SJSA1 (cell line): ENCODE measurements at places on chromosomes 3 and 15. TPM values are rescaled to one million over a fixed set of nuclear protein-coding genes. Genes with fewer than 3 reads are reported as not detected.

- no peak for DNase-seq
Measured at GRCh38 chr3:107855710-107856109, 235.1 kb downstream of the CD47 start.

The CTXN2 gene
- total RNA-seq, result not detected in 2 replicates

The SIDT1 gene
- not detected in 2 replicates for total RNA-seq

DNA sequence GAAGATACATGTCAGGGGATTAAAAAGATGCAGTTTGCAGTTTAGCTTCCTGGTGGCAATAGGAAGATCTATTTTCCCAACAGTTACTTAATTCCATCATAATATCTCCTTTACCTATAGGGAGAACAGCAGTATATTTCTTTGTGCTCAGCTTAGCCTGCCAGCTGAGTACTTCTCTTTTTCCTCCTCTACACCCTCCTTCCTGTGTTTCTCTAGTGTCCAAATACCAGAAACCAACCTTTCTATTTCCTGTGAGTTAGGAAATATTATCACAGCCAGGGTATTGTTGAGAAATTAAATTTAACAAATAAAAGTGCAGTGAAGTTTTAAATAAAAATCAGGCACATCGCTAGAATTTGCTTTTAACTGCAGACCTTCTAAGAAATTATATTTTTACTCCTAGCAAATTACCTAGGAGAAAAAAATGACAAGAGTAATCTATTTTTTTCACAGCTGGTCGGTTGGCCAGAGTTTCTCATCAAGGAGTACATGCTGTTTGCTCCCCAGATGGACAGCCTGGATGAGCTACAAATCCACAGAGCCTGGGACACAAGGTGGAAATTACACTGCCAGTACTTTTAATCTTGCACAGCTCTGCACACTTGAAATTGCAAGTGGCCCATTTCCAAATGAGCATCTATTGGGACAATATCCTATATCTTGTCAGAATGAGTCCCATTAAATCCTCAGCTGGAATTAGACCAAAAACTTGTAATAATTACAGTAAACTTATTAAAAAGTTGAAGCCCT is 185.2 kb upstream of the CFAP20DC start:
- DNase-seq, result no peak

- peak; percentile 55 for DNase-seq
Measured at GRCh38 chr3:160400702-160401150, 1.3 kb downstream of the SMC4 start.

The SMCO1 gene
- not detected in 2 replicates for total RNA-seq

DNA sequence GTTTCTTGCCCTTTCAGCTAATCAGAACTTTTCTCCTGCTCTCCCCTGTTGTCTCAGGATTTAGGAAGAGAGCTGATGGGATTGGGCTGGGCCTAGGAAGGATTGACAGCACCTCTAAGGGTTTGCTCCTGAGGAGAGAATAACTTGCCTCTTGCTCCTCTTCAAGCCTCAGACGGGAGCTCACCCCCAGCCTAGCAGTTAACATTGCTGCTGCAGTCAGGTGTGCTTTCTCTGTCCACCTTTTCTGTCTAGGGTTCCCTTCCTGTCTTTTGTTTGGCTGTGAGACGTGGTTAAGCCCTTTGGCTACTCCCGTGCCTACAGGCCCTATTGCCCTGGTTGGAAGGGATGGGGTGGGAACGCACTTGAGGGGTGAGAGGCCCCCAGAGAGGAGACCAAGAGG is 20.1 kb downstream of the TMEM108 start:
- DNase-seq, result no peak

The CCDC80 gene
- total RNA-seq, result 58.4 and 74.8 TPM in 2 replicates

The CCDC54 gene
- total RNA-seq, result not detected in 2 replicates

GRCh38 chr3:117865338-117865737 is 1155.8 kb downstream of the TUSC7 start:
- DNase-seq, result no peak

- no peak for DNase-seq
Measured at GRCh38 chr3:127275287-127275781, 12.5 kb downstream of the PRR20G start.

DNA sequence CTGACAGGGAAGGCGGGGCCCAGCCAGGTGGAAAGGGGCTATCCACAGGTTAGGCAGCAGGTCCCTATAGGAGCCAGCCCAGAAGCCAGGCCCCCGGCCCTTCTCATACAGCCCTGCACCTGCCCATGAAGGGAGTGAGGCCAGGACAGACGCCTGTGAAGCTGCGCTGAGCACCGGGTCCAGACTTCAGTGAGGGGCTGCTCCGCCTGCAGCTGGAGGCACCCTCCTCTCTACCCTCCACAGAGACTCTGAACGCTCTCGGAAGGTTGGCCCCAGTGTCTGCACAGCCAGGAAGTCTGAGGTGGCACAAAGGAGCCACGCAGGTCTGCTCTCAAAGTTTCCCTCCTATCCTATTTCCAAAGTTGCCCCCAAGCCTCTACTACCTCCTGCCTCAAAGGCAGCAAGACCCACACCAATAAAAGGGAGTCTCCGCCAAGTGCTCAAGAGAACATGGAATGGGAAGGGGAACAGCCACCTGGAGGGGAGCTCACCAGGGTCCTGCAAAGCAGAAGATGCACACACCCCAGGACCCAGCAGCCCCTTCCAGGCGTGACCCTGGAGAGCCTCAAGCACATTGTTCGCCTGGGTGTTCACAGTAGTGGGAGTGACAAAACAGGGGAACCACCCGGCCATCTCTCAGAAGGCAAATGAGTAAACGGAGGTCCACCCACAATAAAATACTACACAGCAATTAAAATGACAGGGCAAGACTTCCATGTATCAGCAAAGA is 19.5 kb downstream of the XXYLT1 start:
- DNase-seq, result no peak

- DNase-seq, result no peak
Measured at GRCh38 chr15:95603802-95604201, 726.7 kb upstream of the NR2F2 start.

DNA sequence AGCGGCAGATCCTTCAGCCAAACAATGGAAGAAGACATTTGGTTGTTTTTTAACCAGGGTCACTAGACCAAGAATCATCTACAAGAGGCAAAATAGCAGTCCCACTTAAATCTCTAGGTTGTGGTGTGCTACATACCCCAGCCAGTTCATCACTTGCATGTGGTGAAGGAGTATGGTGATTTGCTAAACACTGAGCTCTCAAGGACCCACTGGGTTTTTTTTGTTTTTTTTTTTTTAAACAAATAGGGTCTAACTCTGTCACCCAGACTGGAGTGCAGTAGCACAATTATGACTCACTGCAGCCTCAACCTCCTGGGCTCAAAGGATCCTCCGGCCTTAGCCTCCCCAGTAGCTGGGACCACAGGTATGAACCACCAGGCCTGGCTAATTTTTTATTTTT is 508.0 kb downstream of the FOXP1 start:
- DNase-seq, result no peak

DNA sequence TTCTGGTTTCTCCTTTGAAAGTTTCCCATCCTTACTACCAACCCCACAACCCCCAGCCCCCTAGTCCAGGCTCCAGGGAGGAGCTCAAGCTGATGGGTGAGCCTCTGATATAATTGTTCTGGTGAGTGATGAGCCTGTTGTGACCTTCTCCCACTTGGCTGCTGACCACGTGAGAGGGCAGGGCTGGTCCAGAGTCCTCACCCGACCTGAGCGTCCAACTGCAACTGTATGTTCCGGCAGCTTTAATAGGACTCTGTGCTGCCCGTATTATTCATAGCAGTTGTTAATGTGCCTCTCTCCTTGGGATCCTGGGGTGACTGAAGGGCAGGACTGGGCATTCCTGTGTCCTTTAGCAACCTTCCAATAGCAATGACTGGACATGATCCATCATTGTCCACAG is 56.2 kb downstream of the B3GNT5 start:
- DNase-seq, result no peak

The SLC28A2 gene
- total RNA-seq, result not detected in 2 replicates

DNA sequence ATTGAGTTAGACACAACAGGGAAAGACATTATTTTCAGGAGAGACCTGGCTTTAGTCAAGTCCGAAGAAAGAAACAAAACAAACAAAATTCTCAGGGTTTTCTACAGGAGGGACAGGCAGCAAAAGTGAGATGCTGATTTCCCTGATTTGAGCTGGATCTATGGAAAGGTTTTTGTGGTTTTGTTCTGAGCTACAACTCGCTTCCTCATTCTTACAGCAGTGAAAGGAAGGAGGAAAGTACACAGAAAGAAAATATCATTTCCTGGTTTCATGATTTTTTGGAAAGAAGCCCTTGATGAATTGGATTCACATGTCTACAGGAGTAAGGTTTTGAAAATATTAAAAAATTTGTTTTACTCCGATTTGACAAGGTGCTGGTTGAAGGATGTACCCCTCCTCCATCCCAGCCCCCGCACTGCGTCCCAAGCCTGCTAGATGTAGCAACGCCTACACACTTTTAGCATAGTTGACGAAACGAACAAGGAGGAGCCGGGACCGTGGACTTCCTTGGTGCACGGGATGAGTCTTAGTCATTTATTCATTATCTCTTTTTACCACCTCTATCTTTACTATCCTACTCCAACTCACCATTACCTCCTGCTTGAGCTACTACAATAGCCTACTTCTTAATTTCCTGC is 10.8 kb downstream of the PRICKLE2 start:
- peak; percentile 40 for DNase-seq

The WDR93 gene
- 0.05 TPM in 1 of 2 replicates, not detected in the other for total RNA-seq

The PLXNB1 gene
- total RNA-seq, result 4.0 and 11.7 TPM in 2 replicates

- DNase-seq, result no peak
Measured at GRCh38 chr3:22836131-22836530, 367.0 kb upstream of the UBE2E2 start.

The UNC13C gene
- not detected in 2 replicates for total RNA-seq

DNA sequence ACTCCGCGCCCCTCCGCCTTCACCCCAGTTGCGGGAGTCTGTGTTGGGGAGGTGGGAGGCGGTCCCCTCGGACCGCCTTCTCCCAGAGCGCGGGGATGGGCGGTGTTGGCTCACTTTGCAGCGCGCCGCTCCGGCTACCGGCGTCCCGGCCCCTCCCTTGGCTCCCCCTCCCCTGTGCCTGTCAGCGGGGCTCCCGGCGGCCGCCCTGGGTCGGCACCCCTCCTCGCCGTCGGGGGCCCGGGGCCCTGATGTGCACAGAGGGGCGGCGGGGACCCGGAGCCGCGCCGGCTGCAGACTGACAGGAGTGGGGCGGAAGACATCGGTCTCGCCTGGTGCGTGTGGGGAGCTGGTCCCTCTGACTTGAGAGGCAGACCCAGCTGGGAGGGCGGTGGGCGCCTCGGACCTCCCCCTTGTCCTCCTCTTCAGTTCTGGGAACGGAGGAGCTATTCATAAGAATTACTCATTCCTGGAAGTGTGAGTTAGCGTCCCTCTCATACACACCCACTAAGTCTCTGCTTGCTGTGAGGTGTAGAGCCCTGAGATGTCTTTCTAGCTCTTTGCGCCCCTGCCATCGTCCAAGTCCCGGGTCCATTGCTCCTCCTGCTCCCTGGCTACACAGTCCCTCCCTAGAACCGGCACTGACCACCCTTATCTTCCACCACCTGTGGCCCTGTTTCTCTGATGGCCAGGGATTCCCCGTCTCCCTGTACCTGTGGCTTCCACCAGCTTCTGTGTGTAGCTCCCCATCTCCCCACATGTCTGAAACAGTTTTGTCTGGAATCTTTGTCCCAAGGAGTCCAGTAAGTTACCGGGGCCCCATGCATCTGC is 42.3 kb upstream of the ROPN1 start:
- peak; percentile 43 for DNase-seq

The ALDH1A2 gene
- total RNA-seq, result not detected in 2 replicates

The ABTB1 gene
- 1.3 and 1.4 TPM in 2 replicates for total RNA-seq

The CPNE4 gene
- total RNA-seq, result 0.29 TPM in 1 of 2 replicates, not detected in the other

DNA sequence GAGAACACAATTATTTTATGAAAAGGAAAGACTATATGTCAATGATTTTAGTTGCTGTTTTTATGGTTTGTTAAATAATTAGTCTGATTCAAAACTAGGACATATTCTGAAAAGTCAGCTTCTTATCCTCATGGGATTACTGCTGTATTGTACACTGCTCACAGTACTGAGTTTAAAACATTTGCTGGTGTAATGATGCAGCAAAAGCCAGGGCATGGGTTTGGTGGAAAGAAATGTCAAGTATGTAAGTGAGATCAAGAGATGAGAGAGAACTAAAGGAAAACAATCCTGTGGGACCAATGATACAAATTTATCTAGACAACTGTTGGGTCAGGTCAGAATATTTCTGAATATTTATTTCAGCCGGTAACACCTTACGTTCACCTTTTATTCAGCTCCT is 210.1 kb upstream of the ARHGEF26 start:
- DNase-seq, result no peak
